Suprapubic skin (tissue), 4 donors: ENCODE measurements at places on chromosomes 16 and 17.
A peak's percentile ranks its signal among the peaks of the same experiment; 100 is the strongest.

DNA sequence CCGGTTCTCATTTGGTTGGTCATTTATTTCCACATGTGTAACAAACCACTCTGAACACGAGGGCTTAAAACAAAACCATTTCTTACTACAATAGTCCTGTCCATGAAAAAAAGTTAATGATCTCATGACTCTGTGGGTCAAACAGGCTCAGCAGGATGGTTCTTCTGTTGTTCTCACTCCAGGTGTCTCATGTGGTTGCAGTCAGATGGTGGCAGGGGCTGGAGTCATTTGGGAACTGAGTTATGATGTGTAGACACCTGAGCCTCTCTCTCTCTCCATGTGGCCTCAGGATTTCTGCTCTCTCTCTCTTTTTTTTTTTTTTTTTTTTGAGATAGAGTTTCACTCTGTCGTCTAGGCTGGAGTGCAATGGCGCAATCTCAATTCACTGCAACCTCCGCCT, 55.4 kb downstream of the RTN4RL1 start:
- no peak overlapping the region for H3K27ac ChIP-seq
- no peaks in the 10 kb centered on the region for H3K27me3 ChIP-seq
- peaks cover 15% of the 10 kb centered on the region for H3K4me1 ChIP-seq
- H3K36me3 ChIP-seq, result no peaks in the 10 kb centered on the region
- no peak overlapping the region for H3K4me3 ChIP-seq
- DNase-seq, result no peak

DNA sequence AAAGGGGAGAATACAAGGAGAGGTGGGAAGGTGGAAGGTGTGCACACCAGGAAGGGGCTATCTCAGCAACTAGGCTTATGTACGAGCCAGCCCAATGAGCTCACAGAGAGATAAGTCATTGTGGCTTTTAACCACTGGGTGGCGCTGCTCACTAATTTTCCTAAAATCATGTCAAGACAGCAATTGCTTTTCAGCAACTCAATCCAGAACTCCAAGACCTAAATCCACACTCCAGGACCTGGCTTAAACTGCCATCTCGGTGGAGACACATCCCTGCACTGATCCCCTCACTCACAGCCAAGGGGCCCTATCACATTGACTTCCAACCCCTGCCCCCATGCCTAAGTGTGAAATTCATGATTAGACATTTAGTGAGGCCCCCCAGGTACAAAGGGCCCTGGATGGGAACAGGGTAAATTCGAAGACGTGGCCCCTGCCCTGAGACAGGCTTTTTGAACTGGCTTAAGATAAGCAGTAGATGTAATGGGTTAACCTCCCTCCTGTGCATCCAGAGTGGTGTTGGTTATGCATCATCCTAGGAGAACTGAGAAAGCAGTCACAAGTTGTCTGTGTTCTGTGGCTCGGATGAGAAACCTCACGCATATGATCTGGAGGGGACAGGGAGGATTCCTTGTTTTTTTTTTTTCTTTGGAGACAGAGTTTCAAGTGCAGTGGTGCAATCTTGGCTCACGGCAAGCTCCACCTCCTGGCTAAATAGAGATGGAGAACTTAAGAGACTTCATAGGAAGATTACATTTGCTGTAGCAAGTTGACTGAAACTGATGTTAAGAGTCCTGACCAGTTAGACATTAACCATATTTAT, 11.5 kb downstream of the CCL16 start:
- H3K4me1 ChIP-seq, result peaks cover 3% of the 10 kb centered on the region
- no peak overlapping the region for H3K27ac ChIP-seq
- H3K4me3 ChIP-seq, result no peak overlapping the region
- no peaks in the 10 kb centered on the region for H3K27me3 ChIP-seq

GRCh38 chr16:73056921-73057290, 9.0 kb upstream of the ZFHX3 start:
- H3K4me1 ChIP-seq, result peaks cover 49% of the 10 kb centered on the region
- H3K27me3 ChIP-seq, result peaks cover 20% of the 10 kb centered on the region
- H3K36me3 ChIP-seq, result no peaks in the 10 kb centered on the region
- H3K27ac ChIP-seq, result peak overlapping the region; percentile 93
- peak overlapping the region; percentile 84 for H3K4me3 ChIP-seq

- no peak for DNase-seq
- H3K36me3 ChIP-seq, result no peaks in the 10 kb centered on the region
- no peak overlapping the region for H3K27ac ChIP-seq
- H3K4me3 ChIP-seq, result no peak overlapping the region
- no peaks in the 10 kb centered on the region for H3K27me3 ChIP-seq
Observed at GRCh38 chr17:3503285-3503684, 27.5 kb downstream of the ASPA start.

DNA sequence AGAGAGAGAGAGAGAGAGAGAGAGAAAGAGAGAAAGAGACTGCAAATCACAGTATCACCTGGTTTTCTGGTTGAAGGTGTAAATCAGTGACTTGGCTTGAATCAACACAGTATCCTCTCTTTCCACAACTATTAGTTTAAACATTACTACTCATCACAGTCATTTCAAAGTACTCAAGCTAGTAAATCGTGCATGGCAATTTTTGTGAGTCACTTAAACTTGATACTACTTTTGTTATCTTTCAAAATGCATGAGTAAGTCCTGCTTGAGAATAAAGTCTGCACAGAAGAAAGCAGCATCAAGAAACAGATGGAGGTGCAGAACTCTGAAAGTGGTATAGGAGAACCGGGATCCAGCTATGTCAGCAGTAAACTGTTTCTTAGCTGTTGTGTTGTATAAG, 535.4 kb downstream of the CDH8 start:
- no peak for DNase-seq
- no peak overlapping the region for H3K4me3 ChIP-seq
- H3K27me3 ChIP-seq, result no peaks in the 10 kb centered on the region
- no peaks in the 10 kb centered on the region for H3K36me3 ChIP-seq
